ENCODE measurements at places on chromosomes 3 and 15.

GRCh38 chr3:190385731-190386688 lies 2.0 kb upstream of the CLDN16 start:
- no peak for DNase-seq

- DNase-seq = no peak
Observed at GRCh38 chr15:89993349-89993748, 7.8 kb upstream of the ZNF710 start.

- no peak for DNase-seq
Observed at GRCh38 chr3:149909923-149910322, 60.8 kb downstream of the PFN2 start.

DNA sequence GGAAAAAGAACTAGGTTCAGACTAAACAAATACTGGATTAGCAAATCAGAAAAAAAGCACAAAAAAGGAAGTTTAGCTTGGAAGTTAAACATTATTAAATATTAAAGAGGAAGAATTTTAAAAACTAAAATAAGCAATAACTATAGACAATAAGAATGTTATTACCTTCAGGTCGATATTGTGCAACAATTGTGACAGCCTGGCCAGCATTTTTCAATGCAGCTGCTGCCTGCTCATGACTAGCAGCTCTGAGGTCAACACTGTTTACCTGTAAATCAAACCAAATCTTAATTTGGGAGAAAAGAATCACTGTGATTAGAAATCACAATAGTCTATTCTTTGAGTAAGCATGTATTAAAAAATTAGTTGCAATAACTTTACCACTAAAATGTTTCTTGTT lies 75.1 kb upstream of the MELTF start:
- no peak for DNase-seq

- no peak for DNase-seq
Observed at GRCh38 chr3:184766555-184767261, 45.3 kb upstream of the VPS8 start.
